ENCODE measurements at places on chromosomes 6 and 20.

- no peak for DNase-seq
Measured at GRCh38 chr6:36616893-36617521, 22.8 kb downstream of the SRSF3 start.

DNA sequence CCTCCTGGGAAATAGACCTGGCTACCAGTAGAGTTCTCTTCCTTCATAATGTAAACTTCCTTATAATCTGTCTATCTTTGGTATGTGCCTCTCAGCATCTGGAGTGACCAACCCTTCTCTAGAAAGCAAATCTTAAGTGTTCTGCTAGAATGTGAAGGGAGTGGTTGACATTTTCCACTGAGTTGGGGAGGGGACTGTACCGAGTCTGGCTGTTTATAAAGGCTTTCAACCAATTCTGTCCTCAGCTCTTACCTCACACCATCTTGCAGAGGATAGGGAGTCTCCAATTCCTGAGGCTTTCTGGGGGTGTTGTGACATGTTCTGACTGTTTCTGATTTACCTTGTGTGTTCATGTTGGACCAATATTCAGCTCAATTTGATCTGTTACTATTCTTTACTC lies 39.6 kb downstream of the FAM217A start:
- DNase-seq = no peak

DNA sequence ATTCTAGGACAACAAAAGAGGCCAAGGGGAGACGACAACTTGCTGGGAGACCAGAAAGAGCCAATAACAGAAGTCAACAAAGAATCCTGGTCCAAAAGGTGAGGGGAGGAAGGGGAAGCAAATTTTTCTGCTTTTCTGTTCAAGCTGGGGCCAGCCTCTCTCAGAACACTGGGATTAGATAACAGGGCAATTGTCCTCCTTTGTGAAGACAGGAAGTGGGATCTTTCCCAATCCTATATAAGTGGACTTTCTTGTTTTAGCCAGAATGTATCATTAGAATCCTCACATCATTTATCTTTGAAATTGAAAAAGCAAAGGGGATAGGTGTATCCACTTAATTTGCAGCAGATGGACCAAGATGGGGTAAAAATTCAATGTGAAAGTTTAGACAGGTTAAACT lies 101.2 kb upstream of the COL21A1 start:
- DNase-seq = no peak

GRCh38 chr6:54988576-54988975 lies 142.0 kb downstream of the FAM83B start:
- no peak for DNase-seq
